ENCODE measurements at places on chromosomes 5 and 9. TPM values are rescaled to one million over a fixed set of nuclear protein-coding genes. Genes with fewer than 3 reads are reported as not detected.

GRCh38 chr5:58241389-58241788 lies 218.5 kb downstream of the PLK2 start:
- H3K4me3 ChIP-seq = no peak overlapping the region
- no peak for DNase-seq
- H3K27ac ChIP-seq = no peak overlapping the region

DNA sequence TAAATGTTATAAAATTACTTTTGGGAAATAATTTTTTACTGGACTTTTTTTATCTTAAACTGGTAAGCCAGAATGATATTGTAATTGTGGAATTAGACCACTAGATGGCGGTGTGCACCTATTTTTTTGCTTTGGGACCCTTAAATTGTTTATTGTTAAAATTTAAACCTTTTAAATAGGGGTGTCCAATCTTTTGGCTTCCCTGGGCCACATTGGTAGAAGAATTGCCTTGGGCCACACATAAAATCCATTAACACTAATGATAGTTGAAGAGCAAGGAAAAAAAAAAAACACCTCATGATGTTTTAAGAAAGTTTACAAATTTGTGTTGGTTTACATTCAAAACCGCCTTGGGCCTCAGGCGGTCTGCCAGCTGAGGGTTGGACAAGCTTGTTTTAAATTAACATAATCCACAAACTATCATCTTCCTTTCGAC lies 28.4 kb upstream of the GADD45G start:
- peaks cover 23% of the 10 kb centered on the region for H3K4me1 ChIP-seq
- H3K36me3 ChIP-seq = no peaks in the 10 kb centered on the region
- H3K4me3 ChIP-seq = no peak overlapping the region
- H3K27me3 ChIP-seq = peaks cover 41% of the 10 kb centered on the region
- no peak overlapping the region for H3K27ac ChIP-seq
- no peak for DNase-seq

DNA sequence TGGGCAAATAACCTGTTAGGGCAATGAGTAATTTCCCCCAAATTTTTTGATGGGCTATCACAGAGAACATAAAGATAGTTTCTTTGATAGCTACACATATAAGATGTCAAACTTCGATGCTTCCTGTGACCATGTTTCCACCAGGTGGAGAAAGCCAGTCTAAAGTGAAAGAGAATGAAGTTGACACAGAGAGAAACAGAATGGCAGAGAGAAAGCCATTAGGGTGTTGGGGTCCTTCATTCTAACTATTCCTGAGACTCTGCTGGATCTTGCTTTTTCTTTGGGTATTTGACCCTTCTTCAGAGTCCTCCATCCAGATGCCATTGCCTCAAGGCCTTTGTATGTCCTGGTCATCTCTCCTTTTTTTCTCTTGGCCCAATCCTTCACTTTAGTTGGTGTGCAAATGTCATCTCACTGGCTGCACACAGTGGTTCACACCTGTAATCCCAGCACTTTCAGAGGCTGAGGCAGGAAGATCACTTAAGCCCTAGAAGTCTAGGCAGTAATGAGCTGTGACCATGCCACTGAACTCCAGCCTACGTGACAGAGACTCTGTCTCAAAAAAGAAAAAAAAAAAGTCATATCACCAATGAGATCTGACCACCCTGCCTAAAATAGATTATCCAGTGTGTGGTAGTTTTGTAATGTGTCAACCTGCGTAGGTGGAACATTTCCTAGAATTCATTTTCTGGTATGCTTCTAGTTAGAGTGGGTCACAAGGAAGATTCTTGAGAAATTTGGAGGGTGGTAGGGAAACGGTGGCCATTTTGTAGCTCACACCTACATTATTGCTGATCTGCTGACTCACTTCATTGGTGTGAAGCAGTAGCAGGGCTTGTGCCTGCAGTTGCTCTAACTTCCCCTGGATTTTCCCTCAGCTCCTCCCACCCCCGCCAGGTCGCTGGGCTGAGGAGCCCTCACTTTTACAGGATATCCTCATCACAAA lies 20.8 kb upstream of the KIF2A start:
- H3K27ac ChIP-seq = peak overlapping the region; percentile 98
- DNase-seq = peak; percentile 54
- peak overlapping the region; percentile 67 for H3K4me3 ChIP-seq
- H3K36me3 ChIP-seq = peaks cover 49% of the 10 kb centered on the region
- H3K27me3 ChIP-seq = no peaks in the 10 kb centered on the region

DNA sequence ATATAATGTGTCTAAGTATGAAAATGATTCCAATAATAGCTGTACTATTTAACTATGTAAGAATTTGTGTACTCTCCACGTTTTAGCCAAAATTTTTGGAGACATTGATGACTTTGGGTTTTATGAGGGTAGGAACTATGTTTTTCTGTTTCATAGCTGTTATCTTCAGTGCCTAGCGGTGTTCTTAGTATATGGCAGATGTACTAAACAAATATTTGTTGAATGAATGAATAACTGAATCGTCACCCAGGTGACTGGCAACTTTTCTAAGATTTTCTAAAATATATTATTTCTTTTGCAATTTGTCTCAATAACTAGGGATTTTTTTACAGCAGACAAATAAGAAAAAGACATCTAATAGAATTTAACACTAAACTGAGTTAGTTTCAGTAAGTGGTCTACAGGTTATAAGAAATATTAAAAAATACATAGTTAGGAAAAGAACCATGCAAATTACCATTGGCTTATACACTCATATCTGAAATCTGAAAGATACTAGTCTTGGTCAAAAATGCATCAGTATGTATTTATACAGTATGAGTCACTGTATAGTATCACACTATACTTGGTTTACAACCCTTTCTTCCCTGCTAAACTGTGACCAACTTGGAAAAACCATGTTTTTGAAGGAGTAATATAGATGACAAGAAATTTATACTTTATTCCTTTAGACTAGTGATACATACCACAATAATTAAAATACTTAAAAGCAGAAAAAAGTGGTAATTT lies 10.5 kb upstream of the ERCC6L2 start:
- H3K4me1 ChIP-seq = no peaks in the 10 kb centered on the region
- H3K4me3 ChIP-seq = no peak overlapping the region
- DNase-seq = no peak
- H3K36me3 ChIP-seq = peaks cover 23% of the 10 kb centered on the region
- no peak overlapping the region for H3K27ac ChIP-seq

GRCh38 chr9:37582548-37583157 lies 6.5 kb upstream of the FBXO10 start:
- H3K4me3 ChIP-seq = no peak overlapping the region
- H3K27ac ChIP-seq = no peak overlapping the region
- no peaks in the 10 kb centered on the region for H3K27me3 ChIP-seq
- no peak for DNase-seq
- H3K36me3 ChIP-seq = peaks cover 19% of the 10 kb centered on the region

Gene ACTBL2
- total RNA-seq = not detected

Gene PCDHB14
- 0.06 TPM for total RNA-seq

Gene MEF2C
- total RNA-seq = 0.86 TPM

DNA sequence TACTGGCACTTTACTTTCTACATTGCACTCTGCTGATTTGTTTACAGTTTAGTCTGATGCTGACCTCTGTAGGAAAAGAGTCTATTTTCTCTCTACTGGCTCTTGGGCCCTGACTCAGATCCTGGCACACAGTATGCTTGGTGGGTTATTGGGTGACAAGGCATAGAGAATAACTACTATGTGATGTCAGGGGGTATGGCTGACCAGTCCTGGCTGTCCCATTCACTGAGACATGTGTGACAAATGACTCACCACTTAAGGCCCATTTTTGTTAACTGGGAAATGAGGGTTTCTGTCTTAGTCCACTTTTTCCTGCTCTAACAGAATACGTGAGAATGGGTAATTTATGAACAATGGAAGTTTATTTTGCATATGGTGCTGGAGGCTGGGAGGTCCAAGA lies 66.4 kb downstream of the DAPK1 start:
- H3K36me3 ChIP-seq = no peaks in the 10 kb centered on the region
- no peak for DNase-seq
- no peaks in the 10 kb centered on the region for H3K27me3 ChIP-seq
- no peaks in the 10 kb centered on the region for H3K4me1 ChIP-seq

Measured in activated naive CD8-positive, alpha-beta T cell treated with anti-CD3 and anti-CD28 coated beads, Interleukin-2, amount 10 ng/mL, durations not matched to agents 7 days and 5 days (primary cell).